ENCODE measurements at places on chromosomes 11 and 22. TPM values are rescaled to one million over a fixed set of nuclear protein-coding genes. Genes with fewer than 3 reads are reported as not detected.

- DNase-seq = no peak
These were observed 23.5 kb downstream of the MUC6 start for GRCh38 chr11:1012740-1013630.

The APOL6 gene
- 10.2 TPM for polyA plus RNA-seq

GRCh38 chr22:48740086-48740730 is 1087.5 kb downstream of the BRD1 start:
- peak; percentile 58 for DNase-seq

DNA sequence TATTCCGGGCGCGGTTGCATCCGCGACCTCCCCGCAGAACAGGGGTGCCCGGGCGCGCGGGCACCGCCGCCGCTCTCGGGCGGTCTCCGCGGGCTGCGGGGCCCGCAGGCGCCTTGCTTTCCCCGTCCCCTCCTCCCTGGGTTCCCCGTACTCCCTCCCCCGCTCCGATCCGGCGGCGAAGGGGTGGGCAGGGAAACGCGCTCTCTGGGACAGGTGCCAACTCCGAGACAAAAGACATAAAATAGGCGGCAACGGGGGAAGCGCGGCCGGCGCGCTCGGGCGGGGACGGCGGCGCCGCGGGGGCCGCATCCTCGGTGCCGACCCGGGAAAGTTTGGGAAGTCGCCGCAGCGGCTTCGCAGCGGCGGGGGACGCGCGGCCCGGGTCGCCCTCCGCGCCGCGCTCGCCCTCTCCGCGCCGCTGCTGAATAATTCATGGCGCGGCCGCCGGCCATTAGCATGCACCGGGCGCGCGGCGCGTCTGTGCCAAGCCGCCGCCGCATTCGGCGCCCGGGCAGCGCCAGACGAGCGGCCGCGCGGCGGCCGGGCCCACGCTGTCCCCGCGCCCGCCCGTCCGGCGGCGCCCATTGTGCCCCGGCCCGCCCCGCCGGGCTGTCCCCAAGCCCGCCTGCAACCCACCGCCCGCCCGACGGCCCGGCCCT is 78.7 kb upstream of the PPARA start:
- DNase-seq = peak; percentile 92

The CYTH4 gene
- 4.7 TPM for polyA plus RNA-seq

The NCAPH2 gene
- polyA plus RNA-seq = 41.6 TPM

GRCh38 chr11:133525976-133526375 is 6.3 kb downstream of the OPCML start:
- DNase-seq = no peak

The TRIM6 gene
- polyA plus RNA-seq = 8.5 TPM
